ENCODE measurements at places on chromosomes 12 and 14. TPM values are rescaled to one million over a fixed set of nuclear protein-coding genes. Genes with fewer than 3 reads are reported as not detected.
A peak's percentile ranks its signal among the peaks of the same experiment; 100 is the strongest.

GRCh38 chr14:94738751-94739150, 31.2 kb downstream of the GSC start:
- no peak for DNase-seq
- H3K27me3 ChIP-seq: no peaks in the 10 kb centered on the region
- H3K4me1 ChIP-seq: no peaks in the 10 kb centered on the region
- H3K27ac ChIP-seq: no peak overlapping the region

The GPX2 gene
- not detected for total RNA-seq

The SRGAP1 gene
- 1.4 TPM for total RNA-seq

- H3K4me1 ChIP-seq: no peaks in the 10 kb centered on the region
- no peaks in the 10 kb centered on the region for H3K27me3 ChIP-seq
- no peaks in the 10 kb centered on the region for H3K36me3 ChIP-seq
- DNase-seq: no peak
- H3K4me3 ChIP-seq: no peak overlapping the region
- H3K27ac ChIP-seq: no peak overlapping the region
Observed at GRCh38 chr12:81627336-81628189, 131.6 kb downstream of the PPFIA2 start.

DNA sequence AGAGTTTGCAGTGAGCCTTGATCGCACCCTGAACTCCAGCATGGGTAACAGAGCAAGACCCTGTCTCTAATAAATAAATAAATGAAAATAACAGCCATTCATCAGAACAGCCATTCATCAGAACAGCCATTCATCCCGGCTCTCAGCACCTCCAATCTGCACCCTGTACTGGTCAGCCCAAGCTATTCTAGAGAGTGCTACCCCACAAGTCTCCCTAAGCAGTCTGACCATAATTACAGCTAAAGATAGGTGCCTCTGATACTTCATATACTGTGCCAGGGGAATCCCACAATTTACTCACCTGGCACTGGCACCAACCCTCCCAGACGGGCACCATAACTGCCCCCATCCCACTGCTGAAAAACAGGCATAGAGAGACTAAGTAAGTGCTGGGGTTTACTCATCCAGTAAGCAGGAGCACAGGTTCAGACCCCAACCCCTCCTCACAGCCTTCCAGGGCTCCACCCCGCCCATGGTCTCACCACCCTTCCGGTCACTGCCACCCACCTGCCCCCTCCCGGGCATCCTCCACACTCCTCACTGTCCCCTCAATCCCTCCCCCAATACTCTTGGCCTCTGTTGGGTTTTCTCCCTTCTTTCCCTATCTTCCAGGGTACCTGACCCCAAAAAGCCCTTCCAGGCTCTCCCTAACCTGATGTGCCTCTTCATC, 15.2 kb upstream of the EIF5 start:
- H3K36me3 ChIP-seq: no peaks in the 10 kb centered on the region
- no peaks in the 10 kb centered on the region for H3K4me1 ChIP-seq
- DNase-seq: no peak
- H3K27me3 ChIP-seq: no peaks in the 10 kb centered on the region
- no peak overlapping the region for H3K4me3 ChIP-seq

DNA sequence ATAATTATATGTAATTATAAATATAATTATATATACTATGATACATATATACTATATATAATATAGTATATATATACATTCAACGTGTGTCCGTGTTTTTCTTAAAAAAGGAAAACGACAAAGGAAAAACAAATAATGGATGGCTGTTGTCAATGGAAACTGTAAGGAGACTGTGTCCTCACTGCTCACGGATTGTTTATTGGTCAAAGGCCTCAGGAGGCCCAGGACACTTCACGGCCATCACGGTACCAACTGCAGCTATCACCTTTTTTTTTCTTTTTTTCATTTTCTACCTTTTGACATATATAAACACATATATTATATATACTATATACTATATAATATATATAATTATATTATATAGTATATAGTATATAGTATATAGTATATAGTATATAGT, 113.4 kb downstream of the SPTSSA start:
- no peak overlapping the region for H3K27ac ChIP-seq
- no peak for DNase-seq
- H3K4me3 ChIP-seq: no peak overlapping the region
- no peaks in the 10 kb centered on the region for H3K36me3 ChIP-seq
- H3K4me1 ChIP-seq: no peaks in the 10 kb centered on the region
- H3K27me3 ChIP-seq: no peaks in the 10 kb centered on the region

The UBE3B gene
- 41.7 TPM for total RNA-seq

DNA sequence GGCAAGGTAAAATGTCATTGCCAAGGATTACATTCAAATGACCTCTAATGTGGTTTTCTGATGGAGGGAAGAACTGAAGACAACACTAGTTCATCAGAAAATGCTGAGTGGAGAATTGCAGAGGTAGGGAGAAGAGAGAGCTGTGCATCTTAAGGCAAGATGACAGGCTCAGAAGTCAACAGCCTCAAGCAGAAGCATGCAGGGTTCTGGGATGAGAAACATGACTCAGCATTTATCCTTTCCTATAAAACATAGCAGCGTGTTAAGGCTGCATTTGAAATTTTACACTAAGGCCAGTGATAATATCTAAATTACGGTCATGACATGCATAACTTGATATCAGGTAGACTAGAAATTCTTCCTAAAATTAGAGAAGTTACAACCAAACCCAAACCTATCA, 53.7 kb upstream of the DYRK2 start:
- no peaks in the 10 kb centered on the region for H3K36me3 ChIP-seq
- no peaks in the 10 kb centered on the region for H3K4me1 ChIP-seq
- no peak overlapping the region for H3K27ac ChIP-seq
- H3K4me3 ChIP-seq: no peak overlapping the region

- peaks cover 33% of the 10 kb centered on the region for H3K36me3 ChIP-seq
- DNase-seq: no peak
- H3K4me3 ChIP-seq: no peak overlapping the region
- no peaks in the 10 kb centered on the region for H3K4me1 ChIP-seq
Observed at GRCh38 chr12:131047789-131048610, 94.3 kb downstream of the ADGRD1 start.

DNA sequence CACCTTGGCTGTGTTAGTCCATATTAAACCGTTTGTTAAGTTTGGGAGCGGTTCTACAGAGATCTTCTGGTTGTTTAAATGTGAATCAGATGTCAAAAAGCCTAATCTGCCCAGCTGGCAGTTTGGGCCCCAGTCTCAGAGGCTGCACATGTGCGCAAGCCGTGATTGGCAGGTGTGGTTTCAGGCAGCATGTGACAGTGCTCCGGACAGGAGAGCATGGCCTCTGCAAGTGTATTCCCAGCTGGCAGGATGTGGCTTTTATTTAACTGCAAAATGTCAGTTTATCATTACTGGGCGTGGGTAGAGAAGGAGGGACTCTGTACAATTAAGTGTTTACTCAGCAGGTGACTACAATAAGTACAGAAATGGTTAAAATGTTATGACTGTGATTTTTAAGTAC, 77.5 kb downstream of the PELI2 start:
- no peak overlapping the region for H3K4me3 ChIP-seq
- no peak for DNase-seq
- peak overlapping the region; percentile 24 for H3K27ac ChIP-seq
- no peaks in the 10 kb centered on the region for H3K4me1 ChIP-seq

The TAS2R43 gene
- total RNA-seq: 0.35 TPM

The IFNG-AS1 gene
- total RNA-seq: 2.7 TPM

GRCh38 chr14:104291123-104292000, 153.0 kb downstream of the KIF26A start:
- no peak for DNase-seq
- H3K27me3 ChIP-seq: peaks cover 5% of the 10 kb centered on the region
- H3K4me1 ChIP-seq: no peaks in the 10 kb centered on the region
- no peaks in the 10 kb centered on the region for H3K36me3 ChIP-seq
- no peak overlapping the region for H3K4me3 ChIP-seq

DNA sequence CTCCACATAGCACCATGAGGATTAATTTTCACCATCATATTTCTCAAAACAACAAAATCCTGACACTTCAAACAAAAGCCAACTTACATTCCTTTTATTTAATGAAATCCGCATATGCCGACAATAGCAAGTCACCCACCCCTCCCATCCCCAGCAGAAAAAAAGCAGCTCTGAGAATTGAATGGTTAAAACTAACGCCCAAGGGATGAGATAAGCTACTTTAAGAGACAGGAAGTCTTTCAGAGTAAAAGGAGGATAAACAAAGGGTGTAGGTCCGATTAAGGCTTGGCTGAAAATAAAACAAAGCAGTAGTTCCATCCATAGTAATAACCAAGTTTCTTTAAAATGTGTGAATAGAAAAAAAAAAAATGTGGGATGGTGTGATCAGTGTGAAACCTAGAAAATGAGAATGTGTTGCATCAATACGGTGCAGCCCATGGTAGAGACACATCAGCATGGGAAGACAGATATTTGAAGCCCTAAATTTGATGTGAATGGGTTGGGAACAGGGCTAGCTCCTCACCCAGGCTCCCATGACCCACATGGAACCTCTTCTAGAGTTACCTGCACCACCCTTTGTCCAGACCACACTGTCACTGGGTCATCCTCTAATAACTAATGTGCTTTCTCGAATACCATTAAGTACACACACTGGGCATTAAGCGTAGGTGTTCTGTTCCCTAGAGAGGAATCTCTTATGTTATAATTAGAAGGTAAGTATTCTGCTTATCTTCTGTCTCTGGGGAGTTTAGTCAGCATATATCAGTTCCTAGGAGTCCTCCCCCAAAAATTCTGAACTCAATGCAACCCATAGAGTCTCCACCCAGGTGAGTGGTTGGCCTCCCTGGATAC, 31.7 kb downstream of the RTRAF start:
- H3K27me3 ChIP-seq: no peaks in the 10 kb centered on the region
- no peak overlapping the region for H3K4me3 ChIP-seq
- DNase-seq: no peak

The PRIMA1 gene
- total RNA-seq: 4.1 TPM

- H3K36me3 ChIP-seq: no peaks in the 10 kb centered on the region
- no peaks in the 10 kb centered on the region for H3K27me3 ChIP-seq
- no peak for DNase-seq
- no peaks in the 10 kb centered on the region for H3K4me1 ChIP-seq
Observed at GRCh38 chr12:22321638-22322037, 12.9 kb downstream of the ST8SIA1 start.

DNA sequence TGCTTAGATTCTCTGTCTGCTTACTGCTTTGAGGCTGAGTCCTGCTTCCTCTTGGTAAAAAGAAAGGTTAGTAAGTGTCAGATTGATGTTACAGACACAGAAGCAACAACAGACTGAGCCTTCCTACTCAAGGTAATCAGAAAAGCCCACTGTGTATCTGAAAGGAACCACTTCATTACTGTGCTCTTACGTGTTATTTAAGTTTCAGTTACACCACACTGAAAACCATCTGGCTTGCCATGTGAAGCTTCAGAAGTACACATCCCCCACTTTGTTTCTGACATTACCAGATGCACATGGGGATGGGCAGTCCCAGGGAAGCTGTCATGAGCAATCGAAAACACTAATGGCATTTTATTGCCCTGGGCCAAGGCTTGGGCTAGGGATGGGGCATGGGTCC, 1290.1 kb downstream of the AACS start:
- no peak for DNase-seq

- DNase-seq: no peak
- H3K27ac ChIP-seq: peak overlapping the region; percentile 52
- H3K36me3 ChIP-seq: no peaks in the 10 kb centered on the region
- no peaks in the 10 kb centered on the region for H3K27me3 ChIP-seq
- no peak overlapping the region for H3K4me3 ChIP-seq
Observed at GRCh38 chr12:32561931-32562341, 117.2 kb upstream of the DNM1L start.

DNA sequence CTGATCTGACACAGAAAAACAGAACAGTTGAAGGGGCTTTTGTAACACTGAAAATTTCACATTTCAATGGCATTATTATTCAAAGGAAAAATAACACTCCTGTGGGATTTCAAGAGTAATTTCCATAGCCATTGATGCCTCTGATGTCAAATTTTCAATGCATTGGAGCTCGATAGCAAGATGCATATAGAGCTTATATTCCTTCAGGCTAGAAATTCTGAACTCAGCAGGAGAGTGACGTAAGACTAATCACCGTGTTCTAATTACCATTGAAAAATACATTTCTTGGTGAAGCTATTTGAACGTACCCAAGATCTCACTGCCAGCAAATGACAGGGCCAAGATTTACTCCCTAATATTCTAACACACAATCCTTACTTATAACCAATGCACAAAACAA, 854.1 kb upstream of the TMEM132C start:
- no peak for DNase-seq
- H3K4me1 ChIP-seq: no peaks in the 10 kb centered on the region
- no peak overlapping the region for H3K4me3 ChIP-seq
- no peaks in the 10 kb centered on the region for H3K27me3 ChIP-seq
- no peaks in the 10 kb centered on the region for H3K36me3 ChIP-seq

DNA sequence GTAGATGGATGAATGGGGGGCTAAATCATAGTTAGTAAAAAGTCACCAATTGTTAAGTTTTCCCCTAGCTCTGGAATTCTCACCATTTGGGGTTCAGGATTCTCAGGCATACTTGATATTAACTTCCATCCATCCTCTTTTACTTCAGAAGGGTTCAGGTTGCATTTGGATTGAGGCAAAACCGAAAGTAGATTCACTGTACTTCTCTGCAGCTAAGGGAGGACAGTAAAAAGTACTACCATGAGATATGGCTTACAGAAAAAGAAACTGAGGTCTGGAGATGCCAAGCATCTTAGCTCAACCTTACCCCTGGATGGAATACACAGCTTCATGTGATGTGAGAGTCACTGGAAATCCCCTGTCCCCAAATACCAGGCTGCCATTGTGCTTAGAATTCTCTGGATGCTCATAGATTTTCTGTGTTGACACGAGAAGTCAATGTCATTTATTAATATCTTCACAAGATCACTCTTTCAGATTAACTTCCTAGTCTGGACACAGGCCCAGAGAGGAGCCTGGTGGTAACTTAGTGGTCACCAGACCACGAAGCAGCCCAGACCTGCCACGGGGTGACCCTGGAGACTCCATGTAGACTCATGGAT, 87.1 kb downstream of the SSPN start:
- H3K36me3 ChIP-seq: no peaks in the 10 kb centered on the region
- H3K27me3 ChIP-seq: no peaks in the 10 kb centered on the region
- no peak overlapping the region for H3K4me3 ChIP-seq
- DNase-seq: no peak

Measured in right atrium auricular region (tissue), 2 donors.